ENCODE measurements at places on chromosomes 6 and 20.

DNA sequence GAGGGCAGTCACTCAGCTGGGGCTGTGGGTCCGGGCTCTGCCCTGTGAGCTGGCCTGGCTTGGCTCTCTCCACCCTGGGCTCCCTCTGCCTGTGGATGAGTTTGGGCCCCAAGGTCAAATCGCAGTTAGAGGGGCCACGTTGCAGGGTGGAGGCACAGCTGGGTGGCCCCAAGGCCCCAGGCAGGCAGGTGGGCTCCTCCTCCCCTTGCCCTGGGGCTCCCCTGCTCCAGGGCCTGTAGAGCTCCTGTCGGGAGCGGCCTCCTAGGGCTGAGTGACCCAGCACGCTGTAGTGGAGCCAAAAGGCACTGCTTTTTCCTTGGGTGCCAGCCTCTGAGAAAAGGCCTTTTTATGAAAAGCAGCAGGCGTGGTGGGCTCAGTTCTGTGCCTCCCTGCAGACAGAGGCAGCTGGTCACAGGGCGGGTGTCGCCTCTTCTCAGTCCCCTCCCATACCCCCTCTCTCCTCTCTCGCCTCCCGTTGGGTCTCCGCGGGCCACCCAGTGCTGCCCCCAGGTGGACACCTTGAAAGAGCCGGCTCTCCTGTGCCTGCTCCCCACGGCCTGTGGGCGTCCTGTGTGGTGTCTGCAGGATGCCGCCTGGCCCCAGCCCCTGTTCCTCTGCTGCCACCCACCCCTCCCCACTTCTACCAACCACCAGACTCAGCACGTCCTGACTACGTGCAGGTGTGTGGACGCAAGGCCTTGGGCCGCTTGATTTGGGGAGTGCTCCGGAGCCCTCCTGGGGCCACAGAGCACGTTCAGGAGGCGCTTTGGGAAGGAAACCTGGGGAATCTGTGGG lies 13.2 kb downstream of the SS18L1 start:
- H3K27ac ChIP-seq: no peak overlapping the region
- DNase-seq: no peak
- H3K27me3 ChIP-seq: no peaks in the 10 kb centered on the region
- H3K4me1 ChIP-seq: peaks cover 8% of the 10 kb centered on the region
- H3K36me3 ChIP-seq: peaks cover 4% of the 10 kb centered on the region
- no peak overlapping the region for H3K4me3 ChIP-seq

GRCh38 chr6:91376686-91377085 lies 789.8 kb upstream of the MAP3K7 start:
- no peaks in the 10 kb centered on the region for H3K27me3 ChIP-seq
- no peaks in the 10 kb centered on the region for H3K4me1 ChIP-seq
- DNase-seq: no peak
- no peak overlapping the region for H3K4me3 ChIP-seq
- H3K27ac ChIP-seq: no peak overlapping the region

DNA sequence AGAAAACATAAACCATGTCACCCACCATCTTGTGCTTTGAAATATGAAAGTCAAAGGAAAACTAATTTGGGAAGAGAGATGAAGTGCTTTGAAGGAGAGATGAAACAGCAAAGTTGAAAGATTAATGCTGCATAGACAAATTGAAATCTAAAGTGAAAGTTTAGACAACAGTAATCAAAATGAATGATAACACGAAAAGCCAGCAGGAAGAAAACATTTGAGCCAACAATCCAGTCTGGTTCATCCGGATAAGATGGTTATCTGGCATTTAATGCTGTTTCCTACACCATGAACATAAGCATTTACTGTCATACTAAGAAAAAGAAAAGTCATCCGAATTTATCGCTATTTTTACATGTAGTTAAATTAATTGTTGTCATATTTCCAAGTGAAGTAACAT lies 595 bp downstream of the HAO1 start:
- no peaks in the 10 kb centered on the region for H3K36me3 ChIP-seq
- no peak overlapping the region for H3K4me3 ChIP-seq
- no peak overlapping the region for H3K27ac ChIP-seq
- H3K4me1 ChIP-seq: peaks cover 5% of the 10 kb centered on the region
- no peaks in the 10 kb centered on the region for H3K27me3 ChIP-seq
- no peak for DNase-seq

DNA sequence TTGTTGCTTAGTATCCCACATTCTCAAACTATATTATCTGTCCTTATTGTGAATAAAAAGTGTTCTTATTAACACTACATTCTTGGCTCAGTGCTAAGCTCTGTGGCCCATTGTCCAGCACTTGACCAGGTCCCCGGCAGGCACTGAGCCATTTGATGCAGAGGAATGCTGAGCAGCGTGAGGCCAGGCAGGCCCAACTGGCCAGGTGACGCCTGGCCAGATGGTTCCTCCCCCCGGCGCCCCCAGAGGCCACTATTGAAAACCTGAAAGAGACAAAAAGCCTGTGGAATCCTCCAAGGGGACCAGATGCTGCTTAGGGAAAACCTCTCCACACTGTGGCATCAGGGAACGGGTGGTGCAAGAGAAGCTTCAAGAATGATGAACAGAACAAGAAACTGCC lies 597.5 kb upstream of the JAG1 start:
- H3K36me3 ChIP-seq: no peaks in the 10 kb centered on the region
- H3K4me3 ChIP-seq: no peak overlapping the region
- H3K27ac ChIP-seq: no peak overlapping the region

DNA sequence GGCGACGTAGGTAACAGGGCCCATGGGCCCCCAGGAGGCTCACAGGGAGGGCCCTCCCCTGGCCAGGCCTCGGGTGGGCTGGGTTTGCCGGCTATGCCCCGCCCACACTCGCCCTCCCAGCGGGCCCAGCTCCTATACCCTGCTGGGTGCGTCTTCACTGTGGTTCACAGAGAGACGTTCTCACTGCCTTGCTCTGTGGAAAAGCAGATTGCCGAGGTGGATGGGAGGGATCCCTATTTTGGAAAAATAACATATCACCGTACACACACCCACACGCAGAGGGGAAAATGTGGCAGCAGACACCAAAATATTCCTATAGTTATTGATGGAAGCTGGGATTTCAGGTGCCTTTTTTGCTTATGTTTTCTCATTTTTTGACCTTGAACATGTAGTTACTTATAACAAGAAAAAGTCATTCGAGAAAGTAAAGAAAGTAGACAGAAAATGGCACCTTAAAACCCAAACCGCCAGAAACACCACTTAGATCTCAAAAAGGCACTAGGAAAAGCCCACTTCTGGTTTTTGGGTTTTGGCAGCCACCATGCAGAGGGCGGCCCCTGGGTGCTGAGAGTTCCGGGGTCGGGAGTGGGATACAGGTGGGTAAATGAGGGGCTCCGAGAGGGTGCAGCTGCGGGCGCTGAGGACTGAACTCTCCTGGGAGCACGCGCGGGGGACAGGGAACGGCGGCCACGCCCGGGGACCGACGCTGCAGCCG lies 49.4 kb downstream of the TMEM242 start:
- H3K4me1 ChIP-seq: peaks cover 14% of the 10 kb centered on the region
- no peak for DNase-seq
- no peaks in the 10 kb centered on the region for H3K27me3 ChIP-seq
- no peaks in the 10 kb centered on the region for H3K36me3 ChIP-seq
- H3K27ac ChIP-seq: peak overlapping the region; percentile 90

- H3K4me1 ChIP-seq: peaks cover 31% of the 10 kb centered on the region
- no peak for DNase-seq
- H3K4me3 ChIP-seq: peak overlapping the region; percentile 34
These were observed 94.5 kb upstream of the FOXP4 start for GRCh38 chr6:41451515-41452163.

DNA sequence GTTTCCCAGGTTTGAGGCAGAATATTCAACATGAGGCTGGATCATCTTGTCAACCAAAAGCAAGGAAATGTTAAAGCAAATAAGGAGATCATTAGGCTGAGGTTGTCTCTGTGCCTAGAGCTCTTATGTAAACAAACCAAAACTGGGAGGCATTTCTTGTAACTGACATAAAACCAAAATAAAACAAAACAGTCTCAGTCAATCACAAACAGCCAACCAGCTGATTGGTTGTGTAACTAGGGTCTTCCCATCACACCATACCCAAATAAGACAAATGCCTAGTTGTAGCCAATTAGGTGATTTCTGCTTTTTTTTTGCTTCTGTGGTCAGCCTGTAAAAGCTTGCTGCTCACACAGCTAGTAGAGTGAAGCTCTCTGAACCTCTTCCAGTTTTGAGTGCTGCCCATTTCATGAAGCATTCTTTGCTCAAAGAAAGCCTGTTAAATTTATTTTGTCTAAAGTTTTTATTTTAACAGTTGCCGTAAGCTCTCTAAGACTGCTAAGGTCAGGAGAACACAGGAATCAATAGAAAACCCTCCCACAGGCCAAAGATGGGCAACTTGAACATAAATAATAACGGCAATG lies 8.9 kb upstream of the FITM2 start:
- no peaks in the 10 kb centered on the region for H3K36me3 ChIP-seq
- DNase-seq: no peak

DNA sequence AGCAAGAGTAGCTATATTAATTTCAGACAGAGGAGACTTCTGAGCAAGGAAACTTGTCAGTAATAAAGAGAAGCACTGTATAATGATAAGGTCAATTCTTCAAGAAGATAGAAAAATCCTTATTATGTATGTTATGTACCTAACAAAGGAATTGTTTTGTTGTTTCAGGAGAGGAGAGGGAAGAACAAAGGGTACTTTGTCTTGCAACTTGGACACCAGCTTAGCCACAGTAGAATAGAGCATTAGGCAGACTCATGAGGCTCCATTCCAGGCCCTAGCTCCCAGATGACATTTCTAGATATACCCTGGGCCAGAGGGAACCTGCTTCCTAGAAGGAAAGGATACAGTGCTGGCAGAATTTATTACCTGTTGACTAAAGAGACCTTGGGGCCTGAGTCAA lies 6.5 kb upstream of the NUS1 start:
- H3K4me1 ChIP-seq: no peaks in the 10 kb centered on the region
- H3K4me3 ChIP-seq: no peak overlapping the region
- no peaks in the 10 kb centered on the region for H3K36me3 ChIP-seq
- H3K27me3 ChIP-seq: no peaks in the 10 kb centered on the region
- DNase-seq: no peak

DNA sequence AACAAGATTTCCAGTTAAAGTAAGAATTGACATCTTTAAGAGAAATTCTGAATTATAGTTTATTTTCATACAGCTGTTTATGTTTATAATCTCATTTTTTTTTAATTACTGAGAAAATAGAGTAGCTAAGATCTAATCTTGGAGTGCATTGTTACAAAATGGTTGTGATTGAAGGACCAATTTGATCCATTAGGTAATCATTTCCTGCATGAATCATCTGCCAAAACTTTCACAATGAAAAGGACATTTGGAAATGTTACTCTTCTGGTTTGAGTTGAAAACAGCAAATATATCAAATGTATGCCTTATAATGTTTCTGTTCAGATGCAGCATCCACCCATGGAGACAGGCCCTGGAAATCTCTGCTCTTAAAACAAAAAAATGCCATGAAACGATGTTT lies 19.0 kb downstream of the TUBB2A start:
- no peak overlapping the region for H3K4me3 ChIP-seq
- H3K36me3 ChIP-seq: peaks cover 4% of the 10 kb centered on the region
- no peaks in the 10 kb centered on the region for H3K4me1 ChIP-seq
- DNase-seq: no peak
- no peaks in the 10 kb centered on the region for H3K27me3 ChIP-seq
- no peak overlapping the region for H3K27ac ChIP-seq

All from thoracic aorta (tissue), 2 donors.